Stimulated activated CD8-positive, alpha-beta memory T cell treated with anti-CD3 and anti-CD28 coated beads, Interleukin-4, amount 100 ng/mL, for 1 hour (primary cell): ENCODE measurements at places on chromosomes 2 and 18.

DNA sequence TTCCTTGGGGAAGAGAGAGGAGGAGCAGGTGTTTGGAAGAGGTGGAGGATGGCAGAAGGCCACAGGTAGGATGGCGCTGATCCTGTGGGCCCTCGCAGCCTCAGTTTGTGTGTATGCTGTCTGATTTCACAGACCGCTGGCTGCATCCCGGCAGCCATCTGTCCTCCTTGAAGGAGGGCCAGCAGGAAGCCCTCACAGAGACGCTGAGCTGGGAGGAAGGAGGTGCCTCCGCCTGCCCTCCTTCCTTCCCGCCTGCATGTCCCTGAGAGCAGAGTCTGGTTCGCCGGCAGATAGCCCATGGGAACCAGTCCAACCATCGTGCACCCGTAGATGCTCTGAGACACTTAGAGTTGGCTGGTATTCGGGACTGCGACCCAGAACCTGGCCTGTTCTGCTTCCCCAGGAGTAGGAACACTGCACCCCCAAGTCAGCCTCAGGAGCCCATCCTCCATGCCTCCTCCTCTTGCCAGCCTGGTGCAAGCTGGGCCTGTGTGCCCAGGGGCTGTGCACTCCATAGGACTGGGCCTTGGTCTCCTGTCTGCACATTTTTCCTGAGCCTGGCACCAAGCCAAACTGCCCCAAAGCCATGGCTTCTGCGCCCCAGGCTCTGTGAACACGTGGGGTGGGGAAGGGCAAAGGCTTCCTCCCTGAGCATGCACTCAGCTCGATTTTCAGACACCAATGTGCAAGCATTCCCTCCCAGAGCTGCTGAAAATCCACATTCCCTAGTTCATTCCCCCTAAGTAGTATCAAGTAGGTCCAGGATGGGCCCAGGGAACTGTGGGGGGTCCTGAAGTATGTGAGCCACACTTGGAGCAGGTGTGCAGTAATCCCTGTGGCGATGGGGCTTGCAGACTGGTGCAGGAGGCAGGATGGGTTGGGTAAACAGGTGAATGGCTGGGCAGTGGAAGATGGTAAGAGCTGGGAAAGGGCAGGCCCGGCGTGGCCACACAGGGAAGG, 115.6 kb downstream of the SEPTIN10 start:
- DNase-seq, result no peak

DNA sequence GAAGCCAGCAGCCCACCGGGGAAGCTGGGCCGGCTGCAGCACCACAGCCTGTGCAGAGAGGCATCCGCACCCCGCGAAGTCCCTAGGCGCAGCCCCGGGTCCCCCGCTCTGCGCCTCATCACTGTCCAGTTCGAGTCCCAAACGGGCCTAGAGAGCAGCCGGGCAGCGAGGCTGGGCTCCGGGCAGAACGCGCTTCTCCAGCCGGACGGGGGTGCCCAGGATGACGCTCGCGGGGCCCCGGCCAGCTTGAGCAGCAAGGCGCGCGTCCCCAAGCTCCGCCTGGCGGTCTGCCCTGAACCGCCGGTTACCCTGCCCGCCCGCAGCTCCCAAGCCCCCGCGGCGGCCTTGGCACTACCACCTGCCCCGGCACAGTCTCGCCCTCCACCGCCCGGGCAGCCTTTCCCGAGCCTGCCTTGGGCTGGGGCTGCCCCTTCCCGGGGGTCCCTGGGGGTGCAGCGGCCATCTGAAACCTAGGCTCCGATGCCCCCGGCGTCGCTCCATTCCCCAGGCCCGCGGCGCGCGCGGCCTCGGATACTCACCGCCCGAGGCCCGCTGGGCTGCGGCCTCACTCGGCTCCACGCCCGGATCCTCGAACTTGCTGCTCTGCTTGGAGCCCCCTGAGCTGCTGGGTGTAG, 591 bp downstream of the SLC16A14 start:
- no peak for DNase-seq

GRCh38 chr2:24690524-24690923, 102.7 kb downstream of the PTRHD1 start:
- no peak for DNase-seq

- no peak for DNase-seq
Observed at GRCh38 chr2:185608799-185609198, 129.8 kb upstream of the FSIP2 start.

DNA sequence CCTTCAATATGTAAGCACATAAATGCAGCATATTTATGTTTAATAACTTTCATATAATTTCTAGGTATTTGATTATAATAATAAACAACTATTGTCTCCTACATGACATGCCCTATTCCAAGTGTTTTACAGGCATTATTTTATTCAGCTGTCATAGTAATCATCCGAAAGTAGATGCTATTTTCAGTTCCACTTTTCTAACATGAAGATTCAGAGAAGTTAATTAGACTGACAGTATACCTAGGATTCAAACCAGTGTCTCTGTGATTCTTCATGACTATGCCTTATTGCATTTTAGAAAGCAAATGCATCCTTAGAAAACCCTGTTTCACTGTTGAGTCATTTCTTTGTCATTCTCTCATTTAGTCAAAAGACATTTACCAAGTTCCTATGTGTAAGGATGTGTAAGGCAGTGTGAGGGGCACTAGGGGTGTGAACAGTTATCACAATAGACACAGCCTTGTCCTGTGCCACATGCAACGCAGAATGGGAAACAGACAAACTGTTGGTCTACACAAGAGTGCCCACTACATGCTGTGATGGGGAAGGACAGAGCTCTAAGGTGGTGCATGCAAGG, 79.8 kb downstream of the DTNA start:
- DNase-seq, result no peak

DNA sequence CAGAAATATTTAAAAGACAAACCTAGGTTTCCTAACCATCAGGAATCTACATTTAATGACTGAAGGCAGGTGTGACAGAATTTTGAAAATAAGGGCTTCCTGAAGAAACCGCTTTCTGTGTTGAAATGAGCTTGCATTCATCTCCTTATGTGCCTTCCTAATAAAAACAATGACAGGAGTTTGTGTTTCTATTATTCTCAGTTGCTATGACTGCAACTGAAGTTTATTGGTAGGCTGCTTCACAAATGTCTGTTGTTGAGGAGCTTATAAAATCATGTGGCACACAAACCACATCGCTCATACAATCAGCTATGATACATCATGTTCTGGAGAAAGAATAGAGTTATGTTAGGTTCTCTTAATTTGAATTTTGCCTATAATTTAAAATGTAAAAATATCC, 362.7 kb upstream of the SLC8A1 start:
- DNase-seq, result no peak
